ENCODE measurements at places on chromosomes 1 and 21.

DNA sequence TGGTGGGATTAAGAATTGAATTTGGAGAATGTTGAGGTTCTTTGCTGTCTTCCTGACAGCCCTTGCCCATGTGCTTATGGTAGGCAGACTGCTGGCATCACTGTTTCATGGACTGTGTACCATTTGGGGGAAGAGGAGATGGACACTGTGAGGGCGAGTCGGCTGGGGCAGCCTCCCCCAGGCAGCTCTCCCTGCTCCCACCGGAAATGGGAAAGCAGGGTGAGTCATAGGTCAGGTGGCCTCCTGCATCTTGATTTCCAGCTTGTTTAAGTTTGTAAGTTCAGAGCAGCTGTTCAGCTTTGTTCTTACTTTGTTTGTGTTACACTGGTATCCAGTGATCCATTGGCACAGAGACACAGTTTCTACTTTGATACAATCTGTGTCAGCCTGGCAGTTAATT is 87.2 kb upstream of the CNIH3 start:
- no peak for DNase-seq

- no peak for DNase-seq
Observed at GRCh38 chr21:39082656-39083376, 100.4 kb downstream of the PSMG1 start.

DNA sequence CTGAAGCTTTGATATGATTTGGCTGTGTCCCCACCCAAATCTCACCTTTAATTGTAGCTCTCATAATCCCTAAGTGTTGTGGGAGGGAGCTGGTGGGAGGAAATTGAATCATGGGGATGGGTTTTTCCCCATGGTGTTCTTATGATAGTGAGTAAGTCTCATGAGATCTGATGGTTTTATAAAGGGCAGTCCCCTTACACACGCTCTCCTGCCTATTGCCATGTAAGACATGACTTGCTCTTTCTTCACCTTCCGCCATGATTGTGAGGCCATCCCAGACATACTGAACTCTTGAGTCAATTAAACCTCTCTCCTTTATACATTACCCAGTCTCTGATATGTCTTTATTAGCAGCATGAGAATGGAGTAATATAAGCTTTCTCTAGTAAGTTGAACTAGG is 261.9 kb downstream of the HLX start:
- DNase-seq: no peak

DNA sequence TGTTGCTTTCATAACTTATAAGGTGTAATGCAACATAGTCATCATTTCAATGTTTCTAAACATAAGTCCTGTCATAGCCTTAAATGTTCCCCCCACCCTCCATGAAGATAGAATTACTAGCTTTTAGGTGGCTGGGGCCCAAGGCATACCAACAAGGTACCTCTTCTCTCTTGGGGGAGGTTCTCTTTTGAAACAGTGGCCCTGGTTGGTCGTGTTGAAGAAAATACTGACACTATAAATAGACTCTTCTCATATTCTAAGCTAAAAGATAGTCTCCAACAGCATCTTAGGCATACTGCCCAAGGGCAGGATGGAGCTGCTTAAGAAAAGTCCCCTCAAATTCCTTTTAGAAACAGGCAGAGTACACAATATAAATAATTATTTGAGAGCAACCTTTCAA is 255.0 kb downstream of the FAF1 start:
- no peak for DNase-seq

DNA sequence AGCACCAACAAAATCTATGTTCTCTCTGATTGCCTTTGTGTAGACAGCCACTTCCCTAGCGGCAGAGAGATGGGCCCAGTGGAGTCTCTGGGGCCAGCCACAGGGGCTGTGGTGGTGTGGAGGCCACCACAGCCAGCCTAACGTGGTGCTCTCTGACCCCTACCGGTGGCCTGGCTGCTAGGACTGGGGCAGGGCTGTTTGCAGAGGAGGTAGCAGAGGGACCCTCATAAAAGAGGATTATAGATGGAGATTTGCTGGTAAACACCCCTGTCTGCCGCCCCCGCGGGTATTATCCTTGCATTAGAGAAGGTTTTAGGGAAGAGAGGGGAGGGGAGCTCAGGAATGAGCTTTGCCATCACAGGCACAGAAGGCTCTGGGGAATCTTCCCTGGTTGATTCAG is 310.3 kb upstream of the VAMP3 start:
- DNase-seq: no peak

DNA sequence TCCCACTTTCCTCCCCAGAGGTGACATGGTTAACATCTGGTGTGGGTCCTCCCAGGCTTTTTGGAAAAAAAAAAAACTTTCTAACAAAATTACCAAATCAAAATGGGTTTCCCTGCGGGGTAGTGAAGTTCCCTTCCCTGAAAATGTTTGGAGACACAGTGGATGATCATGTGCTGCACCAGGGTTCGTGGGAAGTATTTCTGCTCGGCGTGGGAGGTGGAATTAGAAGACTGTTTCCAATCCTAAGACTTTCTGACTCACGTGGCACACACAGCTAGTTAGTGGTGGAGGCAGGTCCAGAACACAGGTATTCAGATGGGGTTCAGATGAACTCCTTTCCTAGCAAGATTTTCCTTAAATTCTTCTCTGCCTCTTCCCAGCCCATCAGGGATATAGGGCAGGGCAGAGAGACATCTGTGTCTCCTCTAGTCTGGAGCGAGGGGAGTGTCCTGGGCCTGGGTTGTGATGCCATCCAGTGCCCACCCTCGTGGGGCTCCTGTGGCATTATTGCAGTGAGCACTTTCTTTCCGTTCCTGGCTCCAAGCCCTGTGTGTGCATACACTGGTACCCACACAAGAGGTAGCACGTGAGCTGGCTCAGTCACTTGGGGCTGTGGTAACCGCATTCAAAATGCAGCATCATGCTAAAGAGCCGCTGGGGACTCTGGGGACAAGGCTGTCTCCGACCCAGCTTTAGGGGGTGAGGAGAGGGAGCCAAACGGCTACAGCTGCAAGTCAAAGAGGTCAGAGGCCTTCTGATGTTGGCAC is 27.5 kb downstream of the KCNC4 start:
- no peak for DNase-seq
